SK-N-SH (cell line): ENCODE measurements at places on chromosomes 5 and 9. TPM values are rescaled to one million over a fixed set of nuclear protein-coding genes. Genes with fewer than 3 reads are reported as not detected.
A peak's percentile ranks its signal among the peaks of the same experiment; 100 is the strongest.

- peak; percentile 65 for DNase-seq
These were observed 3.6 kb upstream of the PAX5 start for GRCh38 chr9:37037503-37038301.

- no peak for DNase-seq
These were observed 55.7 kb downstream of the VCAN start for GRCh38 chr5:83527221-83527620.

GRCh38 chr5:173751266-173751600 is 134.8 kb upstream of the BOD1 start:
- no peak for DNase-seq

- no peak for DNase-seq
These were observed 17.6 kb upstream of the WHRN start for GRCh38 chr9:114522847-114523246.

DNA sequence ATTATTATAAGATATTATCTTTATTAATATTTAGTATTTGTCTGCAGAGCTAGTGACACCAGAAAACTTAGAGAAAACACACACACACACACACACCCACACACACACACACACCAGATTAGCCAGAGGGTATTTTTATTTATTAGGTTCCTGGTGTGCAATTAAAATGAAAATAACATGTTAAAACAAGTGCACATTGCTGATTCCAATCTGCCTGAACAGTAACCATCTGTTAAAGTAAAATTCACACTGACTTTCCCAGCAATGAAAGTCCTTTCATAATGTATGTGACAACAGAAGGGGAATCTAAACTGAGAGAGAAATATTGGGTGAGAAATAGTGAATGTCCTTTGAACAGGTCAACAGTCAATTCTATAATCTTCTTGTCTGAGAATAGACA is 2323.5 kb upstream of the ACO1 start:
- no peak for DNase-seq

HCN1 gene
- not detected in 2 replicates for polyA plus RNA-seq

GRCh38 chr5:40844565-40844964 is 3.4 kb downstream of the CARD6 start:
- DNase-seq: no peak

- DNase-seq: no peak
These were observed 241.0 kb upstream of the KIF2A start for GRCh38 chr5:62065050-62065449.

SLC36A2 gene
- polyA plus RNA-seq: not detected in 2 replicates

PNPLA7 gene
- 0.88 and 0.99 TPM in 2 replicates for polyA plus RNA-seq

GRCh38 chr5:157540707-157541446 is 34.7 kb downstream of the ADAM19 start:
- DNase-seq: peak; percentile 37

DNA sequence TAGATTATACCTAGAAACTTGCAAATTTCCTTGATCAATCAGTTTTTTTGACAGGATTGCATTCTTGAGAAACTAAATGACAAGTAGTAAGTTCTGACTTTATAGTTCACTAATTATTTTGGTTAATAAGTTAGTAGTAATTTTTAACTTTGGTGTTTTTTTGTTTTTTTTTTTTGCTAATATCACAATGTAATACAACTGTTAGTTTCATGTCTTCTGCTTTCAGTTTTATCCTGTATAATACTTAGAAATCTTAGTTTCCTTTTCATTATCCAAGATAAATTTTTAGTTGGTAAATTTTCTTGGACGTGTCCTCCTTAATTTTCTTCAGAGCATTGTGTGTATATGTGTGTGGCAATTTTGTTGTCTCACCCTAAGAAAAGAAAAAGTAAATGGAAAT is 57.8 kb downstream of the CWC27 start:
- no peak for DNase-seq

- DNase-seq: no peak
These were observed 27.9 kb downstream of the RFX3 start for GRCh38 chr9:3497857-3498256.

FRMD3 gene
- polyA plus RNA-seq: 0.89 and 1.3 TPM in 2 replicates

DNA sequence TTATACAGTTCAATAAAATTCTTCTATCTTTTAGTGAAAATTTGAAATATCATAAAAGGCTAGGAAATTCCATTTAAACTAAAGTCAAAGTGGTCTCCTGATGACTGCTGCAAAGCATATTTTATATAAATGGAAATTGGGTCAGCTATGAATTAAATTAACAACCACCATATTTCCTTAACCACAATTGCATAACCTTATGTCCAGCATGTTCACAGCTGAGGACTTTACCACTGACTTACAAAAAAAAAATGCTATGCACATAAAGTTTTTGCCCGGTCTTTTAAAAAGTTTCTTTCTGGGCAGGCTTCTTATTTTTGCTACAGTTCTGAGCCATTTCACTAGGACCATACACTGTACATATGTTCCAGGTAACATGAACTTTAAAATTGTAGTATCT is 208.6 kb upstream of the RGMB start:
- DNase-seq: no peak

CFAP77 gene
- polyA plus RNA-seq: 0.67 and 1.1 TPM in 2 replicates

SPATA31A1 gene
- not detected in 2 replicates for polyA plus RNA-seq

DNA sequence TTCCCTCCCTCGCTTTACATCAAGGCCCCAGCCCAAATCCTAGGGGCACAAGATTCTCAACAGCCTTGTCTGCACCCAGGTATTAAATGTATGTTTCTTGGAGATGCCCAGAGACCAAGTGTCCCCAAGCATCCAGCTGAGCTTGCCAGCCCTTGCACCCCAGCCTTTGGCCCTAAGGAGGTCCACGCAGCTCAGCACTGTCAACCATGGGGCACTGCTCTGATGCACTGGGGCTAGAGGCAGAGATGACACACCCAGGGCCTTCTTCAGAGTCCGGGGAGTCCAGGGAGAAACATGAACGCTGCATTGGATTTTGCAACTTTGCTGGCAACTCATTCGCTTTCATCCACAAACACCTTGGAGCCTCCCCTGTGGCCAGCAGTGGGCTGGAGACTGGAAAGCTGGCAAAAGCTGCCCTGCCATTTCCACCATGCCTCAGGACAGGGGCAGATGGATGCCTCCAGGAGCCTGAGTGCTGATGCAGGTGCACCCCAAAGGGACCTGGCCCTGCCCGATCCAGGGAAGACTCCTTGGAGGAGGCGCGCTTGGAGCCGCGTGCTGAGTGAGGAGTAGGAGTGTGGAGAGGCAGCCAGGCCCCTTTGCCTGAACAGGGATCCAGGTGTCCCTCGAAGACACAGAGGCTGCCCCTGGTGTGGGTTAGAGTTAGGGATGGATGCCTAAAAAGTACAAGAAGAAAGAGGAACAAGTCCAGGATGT is 19.3 kb downstream of the PAEP start:
- DNase-seq: no peak

PCDHA8 gene
- polyA plus RNA-seq: 0.54 and 0.63 TPM in 2 replicates

GRCh38 chr5:11153670-11154382 is 392.8 kb upstream of the DAP start:
- DNase-seq: no peak

ASTN2 gene
- polyA plus RNA-seq: 6.6 and 8.9 TPM in 2 replicates

ROR2 gene
- polyA plus RNA-seq: 0.34 and 0.43 TPM in 2 replicates

DNA sequence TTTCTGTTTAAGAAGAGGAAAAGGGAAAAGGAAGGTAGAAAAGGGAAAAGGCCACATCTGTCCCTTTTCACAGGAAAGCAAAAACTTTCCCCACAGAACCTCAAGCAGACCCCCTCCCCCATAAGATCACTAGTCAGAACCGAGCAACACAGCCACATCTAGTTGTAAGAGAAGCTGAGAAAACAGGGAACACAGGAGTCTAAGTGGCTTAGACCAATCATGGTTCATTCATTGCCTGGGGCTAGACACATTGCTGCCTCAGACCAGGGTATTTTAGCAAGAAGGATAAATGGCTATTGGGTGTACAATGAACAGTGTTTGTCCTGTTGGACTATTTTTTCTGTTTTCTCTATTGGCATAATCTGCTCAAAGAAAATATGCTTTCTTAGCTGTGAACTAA is 98.0 kb downstream of the ARL15 start:
- no peak for DNase-seq

- peak; percentile 84 for DNase-seq
These were observed 29.3 kb downstream of the PRRC2B start for GRCh38 chr9:131423171-131423581.

DNA sequence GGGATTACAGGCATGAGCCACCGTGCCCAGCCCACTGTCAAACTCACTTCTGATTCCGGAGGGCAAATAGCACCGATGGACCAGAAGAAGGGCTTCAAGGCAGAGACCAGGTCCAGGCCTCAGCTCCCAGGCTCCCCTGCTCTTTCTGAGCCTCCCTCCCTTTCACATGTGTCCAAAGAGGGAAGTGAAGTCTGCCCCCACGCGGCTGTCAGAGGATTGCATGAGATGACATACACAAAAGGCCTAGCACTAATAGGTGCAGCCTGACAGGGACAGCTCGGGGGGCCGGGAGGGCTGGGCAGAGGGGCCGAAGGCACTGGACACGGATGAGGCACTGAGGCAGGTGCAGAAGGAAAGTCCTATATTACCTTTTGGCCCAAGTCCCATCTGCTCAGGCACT is 16.1 kb downstream of the FBP1 start:
- peak; percentile 67 for DNase-seq

NEK6 gene
- 89.8 and 96.1 TPM in 2 replicates for polyA plus RNA-seq

- DNase-seq: peak; percentile 76
These were observed 75.5 kb downstream of the PHAX start for GRCh38 chr5:126676195-126676624.

DNA sequence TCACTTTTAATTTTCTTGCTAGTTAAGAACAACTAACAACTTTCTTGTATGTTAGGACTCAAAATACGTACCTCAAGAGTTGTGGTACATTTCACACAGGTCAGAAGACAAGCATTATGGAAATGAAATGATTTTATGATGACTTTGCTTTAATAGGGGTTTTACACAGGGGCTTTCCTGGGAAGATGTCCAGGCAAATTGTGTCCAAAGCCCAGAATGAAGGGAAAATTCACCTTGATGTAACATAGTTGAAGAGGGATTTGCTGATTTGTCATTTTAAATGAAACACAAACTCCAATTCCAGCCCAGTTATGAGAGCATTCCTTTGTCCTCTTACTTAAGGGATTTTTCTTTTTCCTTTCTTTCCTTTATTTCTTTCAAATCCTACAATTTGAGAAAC is 89.2 kb downstream of the ARL15 start:
- no peak for DNase-seq

PDGFRB gene
- 25.9 and 32.1 TPM in 2 replicates for polyA plus RNA-seq

DNA sequence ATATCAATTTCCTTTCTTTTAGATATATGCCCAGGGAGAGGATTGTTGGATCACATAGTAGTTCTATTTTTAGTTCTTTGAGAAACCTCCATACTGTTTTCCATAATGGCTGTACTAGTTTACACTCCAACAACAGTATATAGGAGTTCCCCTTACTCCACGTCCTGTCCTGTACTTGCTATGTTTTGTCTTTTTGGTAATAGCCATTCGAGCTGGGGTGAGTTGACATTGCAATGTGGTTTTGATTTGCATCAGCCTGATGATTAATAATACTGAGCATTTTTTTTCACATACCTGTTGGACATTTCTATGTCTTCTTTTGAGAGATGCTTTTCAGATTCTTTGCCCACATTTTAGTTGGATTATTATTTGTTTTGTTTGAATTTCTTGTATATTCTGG is 445.9 kb downstream of the NTRK2 start:
- DNase-seq: no peak

DNA sequence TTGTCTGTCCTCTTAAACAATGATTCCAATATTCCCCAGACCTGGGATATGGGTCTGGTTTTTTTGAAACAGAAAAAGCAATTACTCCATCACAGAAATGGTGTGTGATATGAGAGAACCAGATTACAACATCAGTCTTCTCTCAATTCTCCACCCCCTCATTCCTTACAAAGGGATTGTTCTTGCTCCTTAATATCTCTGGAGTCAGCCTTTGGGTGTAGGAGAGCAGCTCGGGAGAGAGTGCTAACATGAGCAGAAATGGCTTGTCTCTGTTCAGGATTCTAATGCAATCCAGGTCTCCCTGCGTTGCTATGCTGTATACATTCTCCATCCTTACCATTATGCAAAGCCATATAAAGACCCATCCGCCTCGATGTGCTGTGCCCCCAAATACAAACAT is 32.7 kb downstream of the ZFAND5 start:
- DNase-seq: no peak

C9orf152 gene
- polyA plus RNA-seq: not detected in 2 replicates

- DNase-seq: no peak
These were observed 390.4 kb downstream of the TMEM38B start for GRCh38 chr9:106084702-106085101.

FOXD4L6 gene
- polyA plus RNA-seq: 0.05 TPM in 1 of 2 replicates, not detected in the other

- DNase-seq: no peak
These were observed 117.5 kb downstream of the ZNF608 start for GRCh38 chr5:124628721-124629596.

DNA sequence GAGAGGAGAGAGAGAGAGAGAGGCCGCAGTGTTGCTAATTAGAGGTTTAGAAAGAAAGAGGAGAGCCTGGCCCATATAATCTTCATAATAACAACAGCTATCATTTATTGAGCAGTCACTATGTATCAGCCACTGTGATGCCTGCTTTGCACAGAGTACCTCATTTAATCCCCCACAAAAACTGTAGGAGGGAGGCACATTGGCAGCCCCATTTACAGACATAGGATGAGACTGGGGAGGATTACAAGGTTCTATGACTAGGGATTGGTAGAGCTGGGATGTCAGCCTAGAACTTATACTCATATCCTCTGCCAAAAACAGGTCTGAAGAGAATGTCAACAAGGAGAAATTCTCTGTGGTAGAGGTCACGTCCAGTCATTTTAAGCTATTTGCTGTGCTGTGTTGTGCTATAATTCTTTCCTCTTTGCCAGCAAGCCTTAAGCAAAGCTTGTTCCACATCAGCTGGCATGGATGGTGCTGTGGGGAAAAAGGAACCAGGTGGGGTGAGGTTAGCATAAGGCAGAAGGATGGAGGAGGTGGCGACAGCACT is 6.7 kb upstream of the GCNT4 start:
- DNase-seq: no peak

- DNase-seq: no peak
These were observed 339.3 kb downstream of the SLIT3 start for GRCh38 chr5:168961681-168962080.

DNA sequence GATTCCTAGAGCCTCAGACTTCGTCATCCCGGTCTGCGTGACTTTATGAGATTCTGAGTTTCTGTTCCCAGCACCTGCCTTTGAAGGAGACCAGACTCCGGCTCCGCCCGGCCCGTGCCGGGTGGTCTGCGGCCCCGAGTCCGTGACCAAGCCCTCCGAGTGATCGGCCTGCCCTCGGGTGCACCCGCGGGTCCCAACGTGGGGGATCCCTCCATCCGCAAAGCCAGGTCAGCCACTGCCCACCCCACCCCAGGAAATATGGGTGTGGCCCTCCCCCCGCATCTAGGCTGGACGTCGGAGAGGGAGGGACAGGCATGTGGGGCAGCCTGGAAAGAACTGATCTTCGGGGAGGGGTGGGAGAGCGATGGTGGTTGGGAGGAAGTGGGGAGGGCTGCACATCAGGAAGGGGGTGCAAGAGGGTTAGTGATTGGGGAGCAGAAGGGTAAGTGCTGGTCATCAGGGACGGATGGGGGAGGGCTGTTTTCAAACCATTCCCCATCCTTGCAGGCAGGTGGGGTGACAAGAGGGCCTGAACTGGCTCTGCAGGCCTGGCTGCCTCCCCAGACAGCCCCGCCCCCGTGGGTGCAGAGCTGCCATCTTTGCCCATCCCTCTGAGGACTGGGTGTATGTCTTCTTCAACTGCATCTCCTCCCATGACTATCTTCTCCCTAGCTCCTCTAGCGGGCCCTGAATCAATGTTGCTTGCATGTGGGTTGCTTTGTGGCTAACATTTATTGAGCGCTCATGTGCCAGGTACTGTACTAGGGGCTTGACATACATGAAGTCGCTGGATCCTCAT is 747 bp downstream of the LRSAM1 start:
- peak; percentile 81 for DNase-seq
